ENCODE measurements at places on chromosomes 11 and 22.

GRCh38 chr22:46801331-46801811 lies 38.9 kb downstream of the TBC1D22A start:
- DNase-seq = no peak

GRCh38 chr22:28761449-28761755 lies 11.1 kb upstream of the CCDC117 start:
- DNase-seq = no peak

DNA sequence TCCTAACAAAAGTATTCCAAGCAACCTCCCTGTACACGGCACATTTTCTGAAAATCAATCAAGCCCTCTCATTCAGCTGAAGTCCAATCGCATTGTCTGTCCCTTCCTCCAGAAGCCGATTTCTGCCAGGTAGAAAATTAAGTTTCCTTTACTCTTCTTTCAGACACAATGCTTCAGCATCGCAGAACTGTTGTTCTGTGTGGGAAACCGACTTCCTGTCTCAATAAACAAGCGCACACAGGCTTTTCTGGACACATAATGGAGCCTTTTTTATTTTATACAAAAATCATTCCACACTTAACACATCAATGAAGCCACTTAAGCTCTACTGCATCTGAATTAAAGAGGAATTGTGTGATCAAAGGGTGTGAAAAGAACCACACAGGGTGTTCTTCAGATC lies 75.6 kb downstream of the BLID start:
- no peak for DNase-seq

DNA sequence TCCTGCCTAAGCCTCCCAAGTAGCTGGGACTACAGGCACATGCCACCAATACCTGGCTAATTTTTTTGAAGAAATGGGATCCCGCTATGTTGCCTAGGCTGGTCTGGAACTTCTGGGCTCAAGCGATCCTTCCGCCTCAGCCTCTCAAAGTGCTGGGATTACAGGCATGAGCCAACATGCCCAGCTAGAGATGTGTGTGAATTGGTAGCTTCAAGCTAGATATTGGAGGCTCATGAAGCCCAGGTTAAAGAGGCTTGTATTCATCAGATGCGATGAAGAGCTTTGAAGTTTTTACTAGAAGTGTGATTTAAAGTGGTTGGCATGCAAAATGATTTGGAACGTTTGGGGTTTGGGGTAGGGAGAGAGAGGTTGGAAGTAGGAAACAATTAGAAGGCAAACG lies 19.6 kb downstream of the NF2 start:
- no peak for DNase-seq

- no peak for DNase-seq
Observed at GRCh38 chr11:34647131-34647530, 26.2 kb downstream of the EHF start.

GRCh38 chr11:33724644-33725035 lies 11.6 kb downstream of the CD59 start:
- peak; percentile 58 for DNase-seq

DNA sequence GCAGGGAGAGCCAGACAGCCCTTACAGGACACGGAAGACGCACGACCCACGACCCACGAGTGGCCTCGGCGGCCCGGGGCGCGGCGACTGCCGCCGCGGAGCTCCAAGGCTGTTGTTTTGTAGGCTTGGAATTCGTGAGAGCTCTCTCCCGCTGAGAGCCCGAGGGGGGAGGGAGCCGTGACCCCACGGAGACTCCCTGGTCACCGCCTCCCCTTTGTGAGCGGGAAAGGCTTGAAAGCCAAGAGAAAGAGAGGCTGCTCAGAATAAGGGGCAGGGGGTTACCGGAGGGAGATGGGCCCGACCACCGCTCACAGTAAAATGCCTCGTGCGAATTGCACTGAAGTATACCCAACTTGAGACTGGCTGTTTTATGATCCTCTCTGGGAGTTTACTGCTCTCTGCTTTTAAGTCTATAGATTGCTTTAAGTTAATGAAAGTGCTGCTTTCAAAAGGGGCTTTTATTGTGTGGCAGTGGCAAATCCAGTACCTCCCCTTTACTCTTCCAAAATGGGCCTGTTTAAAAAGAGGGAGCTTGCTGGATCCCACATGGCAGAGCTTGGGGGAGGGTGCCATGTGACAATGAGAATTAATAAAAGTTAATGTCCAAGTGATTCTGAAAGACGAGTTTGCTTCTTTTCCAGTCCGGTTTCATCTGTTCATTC lies 2.9 kb downstream of the PKNOX2 start:
- DNase-seq = no peak

DNA sequence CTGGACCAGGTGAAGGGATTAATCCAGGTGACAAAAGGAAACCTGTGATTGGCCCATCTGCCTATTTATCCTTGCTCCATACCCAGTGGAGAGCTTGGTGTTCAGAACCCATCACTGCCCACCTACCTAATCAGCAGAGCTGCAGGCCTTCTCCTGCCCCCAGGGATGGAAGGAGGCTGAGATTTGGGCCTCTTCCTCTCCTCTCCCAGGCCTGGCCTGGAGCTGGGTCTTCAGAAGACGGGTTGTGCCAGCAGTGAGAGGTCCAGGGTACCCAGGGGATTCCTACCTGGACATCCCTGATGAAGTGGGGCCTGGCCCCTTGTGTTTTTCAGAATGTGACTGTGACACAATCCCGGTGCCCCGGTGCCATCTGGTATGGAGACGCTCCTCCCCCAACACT lies 80.3 kb upstream of the MYOD1 start:
- DNase-seq = no peak

GRCh38 chr11:88474655-88475054 lies 137.1 kb upstream of the CTSC start:
- DNase-seq = no peak

DNA sequence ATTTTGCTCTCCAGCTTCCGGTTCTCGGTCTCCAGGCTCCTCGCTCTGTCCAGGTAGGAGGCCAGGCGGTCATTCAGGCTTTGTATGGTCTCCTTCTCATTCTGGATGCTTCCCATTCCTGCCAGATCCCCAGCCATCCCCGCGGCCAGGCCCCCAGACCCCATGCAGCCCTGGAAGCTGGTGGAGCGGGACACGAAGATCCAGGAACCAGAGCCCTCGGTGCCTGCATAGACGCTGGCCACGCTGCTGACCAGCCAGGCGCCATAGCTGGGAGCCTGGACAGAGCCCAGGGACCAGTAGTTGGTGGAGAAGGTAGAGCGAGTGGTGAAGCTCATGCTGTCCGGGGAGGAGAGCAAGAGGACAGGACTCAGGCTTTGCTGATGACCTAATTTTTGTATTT lies 11.8 kb downstream of the KLHL22 start:
- no peak for DNase-seq

DNA sequence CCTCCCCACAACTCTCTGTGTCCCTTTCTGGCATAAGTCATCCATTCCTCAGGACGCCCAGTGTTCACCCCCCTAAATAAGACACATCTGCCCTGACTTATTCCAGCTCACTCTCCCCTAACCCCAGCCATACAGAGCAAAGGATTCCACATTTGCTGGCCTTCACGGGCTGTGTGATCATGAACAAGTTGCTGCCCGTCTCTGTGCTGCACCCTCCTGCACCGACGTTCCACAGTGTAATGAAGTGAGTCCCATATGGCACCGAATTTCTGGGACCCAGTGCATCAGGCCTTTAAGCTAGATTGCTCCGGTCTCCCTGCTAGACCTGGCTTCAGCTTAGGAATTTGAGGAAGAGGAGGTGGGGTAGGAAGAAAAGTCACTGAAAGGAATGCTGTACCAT lies 22.4 kb upstream of the LRRC32 start:
- DNase-seq = no peak

DNA sequence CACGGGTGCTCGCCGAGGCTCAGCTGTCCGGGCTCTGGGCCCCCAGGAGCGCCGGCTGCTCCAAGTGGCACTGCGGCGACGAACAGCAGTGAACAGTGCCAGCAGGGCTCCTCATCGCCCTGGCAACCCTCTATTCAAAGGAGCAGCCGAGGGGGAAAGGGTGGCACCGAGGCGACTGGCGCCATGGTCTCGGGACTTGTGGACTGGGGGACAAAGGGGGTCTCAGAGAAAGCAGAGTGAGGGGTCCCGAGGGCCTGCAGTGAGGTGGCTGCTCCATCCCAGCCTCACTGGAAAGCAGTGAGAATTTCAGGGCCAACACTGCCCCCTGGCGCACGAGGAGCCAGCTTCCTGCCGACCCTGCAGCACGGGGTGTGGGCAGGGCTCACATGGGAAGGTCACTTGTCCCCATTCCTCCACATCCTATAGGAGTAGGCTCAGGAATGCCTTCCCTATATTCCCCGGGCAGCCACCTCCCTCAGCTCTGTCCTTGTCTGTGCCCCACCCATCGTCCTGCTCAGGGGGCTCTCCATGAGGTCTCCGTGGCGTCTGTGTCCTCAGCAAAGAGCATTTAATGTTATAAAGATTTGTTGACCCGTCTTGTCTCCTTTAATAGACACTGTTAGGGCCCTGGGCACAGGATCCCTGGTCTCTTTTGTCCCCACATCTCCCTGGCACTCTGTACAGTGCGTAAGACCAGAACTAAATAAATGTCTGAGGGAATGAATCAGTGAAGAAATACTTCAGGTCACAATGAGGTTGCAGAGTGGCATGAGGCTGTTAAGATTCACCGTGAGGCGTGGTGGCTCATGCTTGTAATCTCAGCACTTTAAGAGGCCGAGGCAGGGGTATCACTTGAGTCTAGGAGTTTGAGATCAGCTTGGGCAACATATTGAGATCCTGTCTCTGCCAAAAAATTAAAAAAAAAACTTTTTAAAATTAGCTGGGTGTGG lies 26.4 kb downstream of the LRFN4 start:
- peak; percentile 39 for DNase-seq

- peak; percentile 18 for DNase-seq
Observed at GRCh38 chr11:33802194-33802950, 28.1 kb upstream of the FBXO3 start.

- no peak for DNase-seq
Observed at GRCh38 chr11:108131993-108132392, 10.6 kb downstream of the ACAT1 start.

- DNase-seq = no peak
Observed at GRCh38 chr11:15178214-15178613, 63.5 kb downstream of the INSC start.

- DNase-seq = no peak
Observed at GRCh38 chr22:32511274-32511673, 36.7 kb downstream of the FBXO7 start.

- DNase-seq = no peak
Observed at GRCh38 chr11:61090982-61091372, 11.3 kb upstream of the CD5 start.

DNA sequence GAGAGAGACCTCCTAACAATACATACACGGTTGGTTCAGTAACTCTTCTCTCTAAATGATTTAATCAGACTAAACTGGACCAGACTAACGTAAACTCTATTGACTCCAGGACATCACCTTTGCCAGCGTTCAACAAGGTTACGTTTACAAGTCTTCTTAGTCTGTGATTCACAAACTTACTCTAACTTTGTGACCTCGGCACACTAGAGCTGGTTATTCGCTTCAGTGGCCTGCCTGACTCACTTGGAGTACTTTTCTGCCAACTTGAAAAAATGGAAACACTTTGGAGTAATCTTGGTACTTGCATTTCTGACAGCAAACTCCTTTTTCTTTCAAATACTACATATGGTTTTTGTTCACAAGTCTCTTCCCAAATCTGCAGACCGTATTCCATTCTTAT lies 26.2 kb downstream of the MTMR2 start:
- no peak for DNase-seq

DNA sequence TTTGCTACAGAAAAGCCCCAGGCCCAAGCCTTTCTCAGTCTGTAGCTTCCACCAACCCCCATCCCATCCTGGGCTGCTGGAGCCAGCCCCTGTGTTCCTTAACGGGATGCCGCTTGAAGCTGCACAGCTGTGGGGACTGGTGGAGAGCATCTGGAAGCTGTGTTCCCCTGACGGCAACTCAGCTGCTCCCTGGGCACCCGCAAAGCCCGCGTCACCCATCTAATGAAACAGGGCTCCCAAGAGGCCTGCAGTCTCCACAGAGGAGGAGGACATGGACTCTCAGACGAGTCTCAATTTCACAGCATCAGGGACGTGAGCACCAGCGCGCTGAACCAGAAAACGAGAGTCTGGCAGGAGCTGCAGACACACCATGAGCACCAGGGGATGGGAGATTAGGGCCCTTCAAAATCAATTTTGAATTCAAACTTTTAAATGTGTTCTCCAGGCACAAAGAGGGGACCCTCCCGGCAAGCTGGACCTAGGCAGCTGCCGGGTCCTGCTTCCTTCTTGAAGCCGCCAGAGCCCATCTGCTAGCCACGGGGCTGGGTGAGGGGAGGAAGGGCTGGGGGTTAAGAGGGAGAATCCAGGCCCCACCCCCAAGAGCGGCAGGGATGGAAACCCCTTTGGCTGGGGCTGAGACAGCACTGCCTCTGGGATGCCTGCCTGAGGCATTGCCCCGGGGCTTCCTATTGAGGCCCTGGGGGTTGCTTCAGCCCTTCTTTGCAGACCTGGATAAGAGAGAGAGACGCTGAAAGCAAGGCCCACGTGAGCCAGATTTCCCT lies 21.0 kb downstream of the LMO1 start:
- no peak for DNase-seq

- DNase-seq = no peak
Observed at GRCh38 chr11:12930850-12931249, 78.3 kb upstream of the RASSF10 start.

DNA sequence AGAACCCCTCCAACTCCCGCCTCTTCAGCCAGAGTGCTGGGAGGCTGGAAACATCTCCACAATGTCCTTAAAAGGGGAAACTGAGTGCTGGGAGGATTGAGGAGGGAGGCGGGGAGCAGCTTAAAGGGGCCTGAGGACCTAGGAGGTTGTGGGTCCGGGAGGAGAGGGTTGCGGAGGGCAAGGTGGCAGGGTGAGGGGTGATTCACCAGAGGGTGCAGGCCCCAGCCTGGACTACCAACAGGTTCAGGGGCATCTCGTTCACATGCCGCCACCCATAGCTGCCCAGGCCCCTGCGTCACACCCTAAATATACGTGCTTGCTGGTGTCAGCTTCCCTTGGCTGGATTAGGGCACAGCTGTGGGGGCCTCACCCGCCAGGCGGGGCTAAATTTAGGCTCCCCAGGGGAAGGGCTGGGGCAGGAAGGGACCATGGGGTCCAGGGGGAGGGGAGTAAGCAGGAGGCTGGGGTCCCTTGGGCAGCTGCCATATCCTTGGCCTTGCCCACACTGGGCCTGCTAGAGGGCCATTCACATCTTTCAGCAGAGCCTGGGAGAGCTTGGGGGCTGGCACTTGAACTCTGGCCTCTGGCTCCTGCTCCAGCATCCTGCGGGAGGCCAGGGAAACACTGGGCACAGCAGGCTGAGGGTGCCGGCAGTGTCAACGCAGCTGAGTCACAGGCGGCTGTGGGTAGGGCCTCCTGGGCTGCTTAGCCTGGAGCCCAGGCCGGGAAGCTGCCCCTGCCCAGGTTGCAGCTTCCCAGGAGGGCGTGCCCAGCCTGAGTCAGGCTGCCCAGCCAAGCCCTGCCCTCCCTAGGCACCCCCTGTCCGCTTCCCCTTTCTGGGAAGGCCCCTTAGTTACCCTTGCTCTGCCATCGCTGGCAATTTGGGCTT lies 1.3 kb downstream of the EHBP1L1 start:
- peak; percentile 84 for DNase-seq

DNA sequence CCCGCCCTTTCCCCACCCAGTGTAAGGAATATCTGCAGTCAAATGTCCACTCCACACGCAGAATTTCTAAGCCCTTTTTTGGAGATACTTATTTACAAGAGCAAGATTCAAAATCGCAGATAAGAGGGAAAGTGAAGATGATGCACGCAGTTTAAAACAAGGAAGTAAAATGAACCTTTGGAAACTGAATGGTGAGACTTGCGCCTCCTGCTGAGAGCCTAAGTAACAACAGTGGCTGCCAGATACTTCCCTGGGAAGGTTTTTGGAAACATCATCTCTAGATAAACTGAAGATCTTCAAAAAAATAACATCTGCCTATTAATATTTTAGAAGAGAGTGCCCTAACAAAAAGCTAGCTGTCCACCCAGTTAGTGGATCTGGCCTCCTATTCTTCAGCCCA lies 963.1 kb upstream of the FAT3 start:
- no peak for DNase-seq

Data from common myeloid progenitor, CD34-positive (primary cell).